Upper lobe of left lung (tissue), 6 donors: ENCODE measurements at places on chromosomes 1 and 21. TPM values are rescaled to one million over a fixed set of nuclear protein-coding genes. Genes with fewer than 3 reads are reported as not detected.

PEX19 gene
- total RNA-seq, result 47.6 TPM

DNA sequence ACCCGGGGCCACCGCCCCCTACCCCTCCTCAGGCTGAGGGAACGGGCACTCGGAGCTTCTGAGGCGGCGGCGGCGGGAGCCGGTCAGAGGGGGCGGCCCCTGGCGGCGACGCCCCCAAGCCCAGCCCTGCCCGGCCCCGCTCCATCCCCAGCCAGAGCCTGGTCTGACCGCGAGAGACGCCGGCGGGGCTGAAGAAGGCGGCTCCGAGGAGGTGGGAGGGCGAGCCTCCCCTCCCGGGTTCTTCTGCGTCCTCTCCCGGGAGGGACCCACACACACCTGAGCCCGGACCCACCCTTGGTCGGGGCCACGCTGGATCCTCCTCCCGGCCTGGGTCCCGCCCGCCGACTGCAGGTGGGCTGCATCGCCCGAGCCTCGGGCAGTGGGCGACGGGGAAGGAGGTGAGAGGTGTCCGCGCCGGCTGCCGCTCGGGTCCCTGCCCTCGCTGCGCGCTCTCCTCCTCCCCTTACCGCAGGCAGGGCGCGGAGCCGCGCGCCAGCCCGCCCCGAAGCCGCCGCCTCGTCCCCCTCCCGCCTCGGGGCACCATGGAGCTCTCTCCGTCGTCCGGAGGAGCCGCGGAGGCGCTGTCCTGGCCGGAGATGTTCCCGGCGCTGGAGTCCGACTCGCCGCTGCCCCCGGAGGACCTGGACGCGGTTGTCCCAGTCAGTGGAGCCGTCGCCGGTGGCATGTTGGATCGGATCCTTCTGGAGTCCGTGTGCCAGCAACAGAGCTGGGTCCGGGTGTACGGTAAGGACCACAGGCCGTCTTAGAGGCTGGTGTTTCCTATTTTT lies at the start of gene RASAL2:
Gene RASAL2, plus strand, starts transcription at position 154 of the 788 bp plus-strand sequence. Its CDS starts 389 bp downstream, at position 543.
- DNase-seq, result peak; percentile 93

DNA sequence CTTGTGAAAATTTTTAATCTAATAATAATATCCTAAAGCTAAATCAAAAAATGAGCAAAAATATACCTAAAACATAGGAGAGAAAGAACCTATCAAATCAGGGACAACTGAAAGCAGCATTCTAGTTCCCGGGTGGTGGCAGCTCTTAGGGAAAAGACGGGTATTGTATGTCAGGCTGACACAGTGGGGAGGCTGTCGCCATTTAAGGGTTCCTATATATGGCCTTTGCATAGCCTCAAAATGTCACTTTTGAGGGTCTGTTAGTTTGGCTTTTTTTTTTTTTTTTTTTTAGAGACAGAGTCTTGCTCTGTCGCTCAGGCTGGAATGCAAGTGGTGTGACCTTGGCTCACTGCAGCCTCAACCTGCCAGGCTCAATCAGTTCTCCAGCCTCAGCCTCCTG lies 6.0 kb downstream of the CLSTN1 start:
- DNase-seq, result no peak

NBPF11 gene
- 12.3 TPM for total RNA-seq

DNA sequence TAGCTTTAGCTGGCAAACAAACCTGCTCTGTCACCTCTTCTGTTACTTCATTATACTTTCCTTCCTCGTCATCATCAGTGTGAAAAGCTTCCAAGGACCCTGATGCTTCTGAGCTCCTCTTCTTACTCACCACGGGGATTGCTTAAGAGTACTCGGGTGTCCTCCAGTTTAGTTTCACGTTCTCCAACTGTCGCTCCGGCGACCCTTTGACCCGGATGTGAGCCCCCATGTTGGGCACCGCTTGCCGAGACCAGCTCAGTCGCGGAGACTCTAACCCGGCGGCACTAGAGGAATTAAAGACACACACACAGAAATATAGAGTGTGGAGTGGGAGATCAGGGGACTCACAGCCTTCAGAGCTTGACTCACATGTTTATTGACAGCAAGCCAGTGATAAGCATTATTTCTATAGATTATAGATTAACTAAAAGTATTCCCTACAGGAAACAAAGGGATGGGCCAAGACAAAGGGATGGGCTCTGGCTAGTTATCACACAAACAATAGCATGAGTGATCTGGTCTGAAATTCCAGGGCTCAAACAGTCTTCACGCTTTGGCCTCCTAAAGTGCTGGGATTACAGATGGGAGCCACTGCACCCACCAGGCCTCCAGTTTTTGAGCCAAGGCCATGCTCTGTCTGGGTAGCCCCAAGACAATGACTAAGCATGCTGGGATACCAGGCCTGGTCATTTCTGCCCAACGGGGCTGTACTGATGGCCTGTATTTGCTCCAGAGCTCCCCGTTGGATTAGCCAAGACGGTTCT lies 30.1 kb upstream of the ENO1 start:
- DNase-seq, result no peak

GRCh38 chr21:46619846-46620245 lies 15.0 kb upstream of the S100B start:
- no peak for DNase-seq

DNA sequence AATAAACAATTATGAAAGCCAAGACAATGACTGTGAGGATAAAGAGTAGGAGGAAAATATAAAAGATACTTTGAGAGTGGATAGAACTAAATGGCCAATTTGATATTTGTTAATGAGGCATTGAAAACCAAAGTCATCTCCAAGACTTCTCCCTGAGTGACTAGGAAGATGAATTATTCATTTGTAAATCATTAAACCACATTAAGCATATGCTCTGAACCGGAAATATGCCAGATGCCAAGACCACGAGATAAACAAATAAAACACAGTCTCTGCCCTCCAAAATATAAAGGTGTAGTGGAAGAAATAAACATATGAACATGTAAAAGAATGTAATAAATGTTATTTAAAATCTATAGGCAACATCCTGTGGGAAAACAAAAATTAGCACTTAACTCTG lies 78.8 kb downstream of the MRPL39 start:
- no peak for DNase-seq

DNA sequence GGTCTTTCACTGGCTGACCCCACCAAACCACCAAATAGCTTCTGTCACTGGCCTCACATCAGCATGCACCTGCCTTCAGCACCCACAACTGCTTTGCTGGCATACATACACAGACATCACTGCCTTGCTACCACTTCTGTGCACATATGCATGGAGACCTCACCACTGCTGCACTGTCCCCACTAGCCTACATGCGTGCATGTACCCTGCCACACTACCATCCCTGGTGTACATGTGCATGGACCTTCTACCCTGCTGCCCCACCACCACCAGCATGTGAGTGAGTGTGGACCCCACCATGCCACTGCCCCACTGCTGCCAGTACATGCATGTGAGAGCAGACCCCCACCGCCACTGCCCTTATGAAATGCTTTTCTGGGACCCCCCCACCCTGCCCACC lies 6.1 kb downstream of the CD1C start:
- no peak for DNase-seq

- no peak for DNase-seq
Observed at GRCh38 chr21:16279731-16280581, 550.2 kb downstream of the USP25 start.

DNA sequence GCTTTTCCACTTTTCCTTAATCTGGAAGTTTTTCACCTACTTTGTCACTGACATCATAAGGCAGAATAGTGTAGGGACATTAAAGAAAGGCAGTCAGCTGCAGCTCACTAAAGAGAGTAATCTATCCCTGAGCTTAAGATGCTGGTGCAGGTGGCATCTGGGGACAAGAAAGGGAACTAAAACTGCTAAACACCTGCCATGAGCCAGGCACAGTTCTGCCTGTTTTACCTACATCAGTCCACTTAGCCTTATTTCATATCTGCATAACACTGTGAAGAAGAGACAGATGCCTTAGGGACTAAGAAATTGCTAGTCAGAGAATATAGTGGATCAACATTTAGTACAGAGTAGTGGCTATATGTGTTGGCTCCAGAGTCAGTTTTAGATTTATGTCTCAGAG lies 88.1 kb downstream of the GPATCH2 start:
- no peak for DNase-seq

- DNase-seq, result peak; percentile 29
Observed at GRCh38 chr1:40450495-40451237, 390 bp downstream of the ZFP69B start.

DNA sequence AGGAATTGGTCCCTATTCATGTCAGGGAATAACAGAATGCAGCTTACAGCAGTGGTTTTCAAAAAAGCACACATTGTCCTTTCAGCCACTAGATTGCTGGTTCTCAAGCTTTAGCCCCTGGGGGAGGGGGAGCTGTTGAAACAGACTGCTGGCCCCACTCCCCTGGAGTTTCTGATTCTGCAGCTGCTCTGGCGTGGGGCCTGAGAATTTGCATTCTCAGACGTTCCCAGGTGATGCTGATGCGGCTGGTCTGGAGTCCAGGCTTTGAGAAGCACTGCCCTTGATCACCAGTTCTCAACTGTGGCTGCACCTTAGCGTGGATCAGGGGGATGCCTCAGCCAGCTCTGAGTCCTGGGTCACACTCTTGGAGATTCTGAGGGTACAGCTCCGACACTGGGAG lies 62.7 kb upstream of the LAPTM5 start:
- no peak for DNase-seq

DNA sequence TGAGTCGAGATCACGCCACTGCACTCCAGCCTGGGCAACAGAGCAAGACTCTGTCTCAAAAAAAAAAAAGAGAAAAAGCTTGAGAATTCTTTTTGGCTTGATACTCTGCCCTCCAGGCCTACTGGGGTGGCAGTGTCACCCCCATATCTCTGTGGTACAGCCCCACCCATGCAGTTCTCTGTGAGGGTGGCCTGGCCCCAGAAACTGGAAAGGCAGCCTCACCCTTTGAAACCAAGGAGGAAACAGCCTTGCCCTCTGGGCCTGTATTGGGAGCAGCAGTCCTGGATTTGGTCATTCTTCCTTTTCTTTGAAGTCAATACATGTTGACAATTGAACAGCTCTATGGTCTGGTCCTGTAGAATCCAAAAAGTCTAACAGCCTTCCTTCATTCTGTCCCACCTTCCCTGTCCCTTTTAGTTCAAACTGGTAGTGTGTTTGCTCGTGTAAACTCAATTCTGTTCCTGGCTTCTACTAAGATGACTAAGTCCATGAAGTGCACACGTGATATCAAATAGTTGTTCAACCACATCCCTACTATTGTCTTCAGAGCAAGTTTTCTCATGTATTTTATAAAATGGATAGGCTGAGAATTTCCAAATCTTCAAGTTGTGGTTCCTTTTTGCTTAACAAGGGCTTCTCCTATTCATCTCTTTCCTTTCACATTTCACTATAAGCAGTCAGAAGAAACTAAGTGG lies 13.2 kb downstream of the ST7L start:
- DNase-seq, result no peak

DNA sequence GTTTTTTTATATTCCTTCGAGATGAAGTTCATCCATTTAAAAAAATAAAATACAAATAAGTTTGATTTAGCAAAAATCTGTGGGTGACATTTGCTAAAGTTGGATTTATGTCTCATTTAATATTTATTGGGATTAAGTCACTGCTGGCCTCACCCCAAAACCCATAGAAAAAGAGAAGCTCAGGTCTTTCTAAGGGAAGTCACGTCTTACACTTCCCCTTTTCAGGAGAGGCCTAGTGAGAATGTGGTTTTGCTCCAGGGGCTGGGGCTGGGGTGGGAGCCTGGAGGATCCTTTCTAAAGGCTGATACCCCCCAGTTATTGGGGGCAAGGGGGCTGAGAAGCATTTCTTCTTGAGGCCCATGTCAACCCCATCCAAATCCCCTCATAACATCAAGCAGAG lies 300.3 kb downstream of the DSCAM start:
- DNase-seq, result no peak

DNA sequence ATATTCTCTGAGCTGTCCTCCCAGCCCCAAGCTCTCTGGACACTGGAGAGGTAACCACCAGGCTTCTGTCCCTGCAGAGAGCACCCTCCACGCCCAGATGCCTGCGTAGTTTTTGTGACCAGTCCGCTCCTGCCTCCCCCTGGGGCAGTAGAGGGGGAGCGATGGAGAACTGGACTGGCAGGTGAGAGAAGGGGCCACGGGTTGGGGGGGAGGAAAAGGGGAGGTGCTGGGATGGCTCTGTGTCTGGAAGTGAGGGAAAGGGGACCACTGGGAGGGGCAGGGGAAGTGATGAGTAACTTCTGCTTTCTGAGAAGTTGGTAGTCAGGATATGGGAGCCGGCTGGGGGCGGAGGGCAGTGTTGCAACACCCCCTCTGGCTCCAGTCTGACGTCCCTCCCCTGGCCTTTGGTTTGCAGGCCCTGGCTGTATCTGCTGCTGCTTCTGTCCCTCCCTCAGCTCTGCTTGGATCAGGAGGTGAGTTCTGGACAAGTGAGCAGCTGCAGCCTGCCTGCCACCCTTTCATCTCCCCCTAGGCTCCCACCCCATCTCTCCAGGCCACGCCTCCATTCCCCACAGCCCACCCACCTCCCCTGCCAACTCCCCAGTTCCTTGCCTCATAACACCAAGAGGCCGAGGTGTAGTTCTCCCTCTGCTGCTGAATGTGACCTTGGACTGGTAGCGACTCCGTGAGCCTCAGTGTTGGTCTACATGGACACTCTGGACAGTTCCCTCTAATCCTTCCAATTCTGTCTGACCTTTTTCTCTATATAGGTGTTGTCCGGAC lies 3.1 kb downstream of the ADAMTSL4 start:
- peak; percentile 87 for DNase-seq

POU3F1 gene
- total RNA-seq, result not detected
